ENCODE measurements at places on chromosomes 3 and 15.
A peak's percentile ranks its signal among the peaks of the same experiment; 100 is the strongest.

- no peak for DNase-seq
Observed at GRCh38 chr3:64073158-64073761, 50.0 kb upstream of the PSMD6 start.

- DNase-seq = no peak
Observed at GRCh38 chr15:92393980-92394308, 263 bp downstream of the ST8SIA2 start.

GRCh38 chr3:48422681-48423080 is 7.2 kb downstream of the PLXNB1 start:
- no peak for DNase-seq

- no peak for DNase-seq
Observed at GRCh38 chr15:74180881-74181602, 7.5 kb downstream of the ISLR start.

- no peak for DNase-seq
Observed at GRCh38 chr3:28923994-28924393, 356.9 kb upstream of the RBMS3 start.

- no peak for DNase-seq
Observed at GRCh38 chr15:40343512-40343911, 2.8 kb upstream of the CCDC9B start.

- DNase-seq = peak; percentile 94
Observed at GRCh38 chr3:150408221-150409124, at the start of gene TSC22D2. Gene TSC22D2, plus strand, starts transcription at chr3:150408298. Its CDS starts 1,053 bp downstream, at chr3:150409351.

DNA sequence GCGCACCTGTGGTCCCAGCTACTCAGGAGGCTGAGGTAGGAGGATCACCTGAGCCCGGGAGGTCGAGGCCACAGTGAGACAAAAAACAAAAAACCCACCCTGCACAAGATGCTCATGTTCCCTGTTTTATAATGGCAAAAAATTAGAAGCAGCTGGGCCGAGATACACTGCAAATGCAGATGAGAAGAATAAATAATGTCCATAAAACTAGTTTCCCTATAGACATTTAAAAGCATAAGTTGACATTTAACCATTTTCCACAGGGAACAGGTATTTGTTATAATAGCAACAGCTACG is 537 bp upstream of the SCAP start:
- no peak for DNase-seq
